Lung (tissue), 17 donors: ENCODE measurements at places on chromosomes 5 and 9.

DNA sequence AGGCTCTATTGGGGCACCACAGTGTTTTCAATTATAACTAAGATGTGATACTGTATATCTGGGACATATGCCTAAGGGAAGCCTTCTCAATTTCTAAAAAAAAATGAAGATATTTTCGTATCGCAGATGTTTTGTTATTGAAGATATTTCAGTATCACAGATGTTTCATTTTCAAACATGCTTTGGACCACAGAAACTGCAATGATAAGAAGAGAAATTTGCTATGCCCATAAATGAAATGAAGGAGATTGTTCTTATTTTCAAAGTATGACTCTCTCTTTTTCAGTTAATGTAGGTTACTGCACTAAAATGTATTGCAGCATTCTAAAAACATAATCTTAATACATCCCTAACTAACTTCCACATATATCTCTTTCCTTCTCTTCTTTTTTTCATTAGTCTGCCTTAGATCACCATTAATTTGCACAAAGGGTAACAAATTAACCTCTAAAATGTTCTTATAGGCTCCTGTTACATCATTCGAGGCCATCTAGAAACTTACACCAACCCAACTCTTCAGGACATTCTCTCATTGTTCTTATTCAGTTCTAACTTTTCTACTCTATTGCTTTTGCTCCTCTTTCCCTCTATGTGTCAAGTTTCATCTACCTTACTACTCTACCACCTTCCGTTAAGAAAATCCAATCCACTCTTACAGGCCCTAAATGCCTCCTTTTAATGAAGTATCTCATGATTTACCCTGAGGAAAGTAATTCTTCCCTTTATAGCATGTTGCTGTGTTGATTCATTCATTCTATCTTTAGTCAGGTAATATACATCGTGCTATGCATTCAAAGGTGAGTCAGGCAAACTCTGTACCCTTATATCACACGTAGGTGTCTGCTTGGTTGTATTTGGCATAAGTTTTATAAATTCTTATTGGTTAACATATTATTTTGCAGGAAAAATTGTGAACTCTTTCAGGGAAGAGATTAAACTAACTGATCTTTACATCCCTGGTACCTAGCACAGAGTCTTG is 70.5 kb downstream of the ST8SIA4 start:
- no peak for DNase-seq

DNA sequence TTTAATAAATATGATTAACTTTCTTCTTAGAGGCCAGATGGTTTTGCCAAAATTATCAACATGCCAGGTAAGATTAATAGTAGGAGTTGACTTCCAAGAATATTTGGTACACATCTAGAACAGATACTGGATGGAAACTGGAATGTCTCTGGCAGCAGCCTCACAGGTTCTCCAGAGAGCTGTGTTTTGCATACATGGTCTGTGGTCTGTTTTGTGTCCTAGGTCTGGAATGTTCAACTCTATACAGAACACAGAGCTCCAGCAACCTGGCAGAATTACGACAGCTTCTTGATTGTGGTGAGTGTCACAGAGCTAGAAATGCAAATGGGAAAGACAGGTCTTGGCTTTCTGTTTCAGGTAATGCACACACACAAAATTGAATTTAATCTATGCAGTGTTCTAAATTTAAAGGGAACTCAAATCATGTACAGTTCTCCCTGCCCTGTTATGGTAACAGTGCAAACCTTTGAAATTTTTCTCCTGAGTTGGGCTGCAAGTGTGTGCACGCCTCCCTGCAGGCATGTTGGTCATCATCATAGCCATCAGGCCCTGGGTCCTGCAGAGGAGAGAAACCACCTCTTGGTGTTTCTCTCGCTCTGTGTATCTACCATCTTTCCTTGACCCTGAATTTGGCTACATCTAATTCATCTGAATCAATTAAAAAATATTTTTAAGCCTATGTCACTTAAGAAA is 58.3 kb downstream of the PIK3R1 start:
- DNase-seq: no peak

- DNase-seq: no peak
Measured at GRCh38 chr9:18073002-18073401, 401.0 kb upstream of the ADAMTSL1 start.

DNA sequence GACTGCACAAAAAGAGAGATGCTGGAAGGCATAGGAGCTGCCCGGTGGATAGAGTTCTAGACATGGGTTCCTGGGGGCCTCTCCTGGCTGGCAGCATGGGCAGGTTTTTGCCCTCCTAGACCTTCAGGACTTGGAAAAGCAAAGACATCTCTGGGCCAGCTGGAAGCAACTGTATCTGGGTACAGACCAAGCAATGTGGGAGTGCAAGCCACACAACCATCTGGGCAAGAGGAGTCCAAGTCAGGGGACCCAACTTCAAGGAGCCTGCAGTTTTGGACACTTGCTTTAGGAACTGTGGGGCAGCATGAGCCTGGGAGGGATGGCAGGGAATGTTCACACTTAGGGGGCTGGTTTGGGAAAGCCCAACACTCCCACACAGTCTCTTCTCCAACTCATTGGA is 323.3 kb downstream of the GADD45G start:
- no peak for DNase-seq

GRCh38 chr9:27447031-27447683 is 76.9 kb upstream of the IFNK start:
- DNase-seq: no peak

GRCh38 chr9:73154722-73155121 is 3.1 kb downstream of the ANXA1 start:
- no peak for DNase-seq

DNA sequence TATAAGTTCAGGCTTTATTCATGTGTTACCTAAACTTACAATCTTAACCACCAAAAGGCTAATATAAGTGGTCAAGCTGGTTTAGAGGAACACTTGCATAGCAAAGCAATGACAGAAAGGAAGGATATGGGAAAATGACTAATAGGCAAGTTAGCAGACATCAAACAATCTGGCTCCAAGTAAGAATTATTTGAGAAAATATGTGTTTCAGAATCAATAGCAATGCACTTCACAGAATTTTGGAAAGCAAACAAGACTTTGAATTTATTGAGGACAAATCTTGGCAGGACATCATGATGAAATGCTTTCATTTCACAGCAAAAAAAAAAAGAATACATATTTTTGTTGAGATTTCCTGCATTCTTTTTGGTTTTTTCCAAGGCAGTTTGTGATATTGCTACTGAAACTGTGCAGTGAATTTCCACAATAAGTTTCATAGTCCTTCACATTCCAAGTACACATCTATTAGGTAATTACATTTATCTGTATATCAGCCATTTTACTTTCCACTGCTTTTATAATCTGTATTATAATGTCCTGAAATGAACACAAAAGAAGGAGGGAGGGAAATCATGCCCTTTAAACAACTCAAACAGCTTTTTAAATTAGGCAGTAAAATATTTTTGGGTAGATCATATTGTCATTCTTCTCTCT is 417.9 kb downstream of the NR2F1-AS1 start:
- no peak for DNase-seq

- peak; percentile 82 for DNase-seq
Measured at GRCh38 chr9:133782157-133783130, 44.3 kb upstream of the SARDH start.

DNA sequence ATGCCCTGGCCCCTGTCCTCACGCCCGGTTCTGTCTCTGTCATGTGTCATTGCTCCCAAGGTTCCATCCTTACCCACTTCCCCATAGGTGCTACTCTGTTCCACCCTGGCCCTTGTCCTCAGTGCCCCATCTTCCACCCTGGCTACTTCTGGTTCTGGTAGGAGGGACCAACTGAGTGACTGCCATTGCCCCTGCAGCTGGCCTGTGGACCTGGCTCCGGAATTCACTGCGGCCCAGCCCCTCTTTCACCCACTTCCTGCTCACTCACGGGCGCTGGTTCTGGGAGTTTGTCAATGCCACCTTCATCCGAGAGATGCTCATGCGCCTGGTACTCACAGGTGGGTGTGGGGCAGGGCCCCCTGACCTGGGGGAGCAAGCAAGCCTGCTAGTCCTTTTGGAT is 7.4 kb downstream of the PTGS1 start:
- DNase-seq: no peak

DNA sequence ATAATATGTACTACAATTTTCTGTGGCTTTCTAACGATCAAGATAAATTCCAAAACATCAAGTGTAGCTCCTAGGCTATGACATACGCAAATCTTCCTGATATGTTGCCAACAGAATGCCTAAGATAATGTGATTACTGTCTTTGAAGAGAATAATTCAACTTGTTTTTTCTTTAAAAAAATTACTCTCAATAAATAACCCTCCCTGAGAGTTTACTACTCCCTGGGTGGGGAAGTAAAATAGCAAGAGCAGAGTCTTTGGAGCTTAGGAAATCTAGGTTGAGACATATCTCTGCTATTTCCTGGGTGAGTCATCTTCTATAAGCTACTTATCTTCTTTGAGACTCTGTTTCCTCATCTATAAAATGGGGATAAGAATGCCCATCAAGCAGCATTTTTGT is 201.2 kb downstream of the ACTL7B start:
- DNase-seq: no peak

DNA sequence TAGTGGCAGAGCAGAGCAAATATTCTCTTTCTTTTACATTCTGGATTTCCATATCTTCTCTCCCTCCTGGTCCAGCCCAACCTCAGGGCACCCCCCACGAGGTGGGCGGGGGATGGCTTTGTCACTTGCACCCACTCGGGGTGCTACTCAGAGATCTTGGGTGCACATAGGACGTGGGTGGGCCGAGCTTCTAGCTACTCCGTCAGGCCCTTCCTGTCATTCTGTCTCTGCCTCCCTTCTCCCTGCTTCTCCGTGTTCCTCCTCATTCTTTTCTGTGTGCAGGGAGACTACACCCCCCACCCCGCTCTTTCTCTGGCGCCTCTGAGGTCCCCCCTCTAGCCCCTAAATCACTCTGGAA is 19.5 kb downstream of the PCDHGC5 start:
- DNase-seq: no peak

DNA sequence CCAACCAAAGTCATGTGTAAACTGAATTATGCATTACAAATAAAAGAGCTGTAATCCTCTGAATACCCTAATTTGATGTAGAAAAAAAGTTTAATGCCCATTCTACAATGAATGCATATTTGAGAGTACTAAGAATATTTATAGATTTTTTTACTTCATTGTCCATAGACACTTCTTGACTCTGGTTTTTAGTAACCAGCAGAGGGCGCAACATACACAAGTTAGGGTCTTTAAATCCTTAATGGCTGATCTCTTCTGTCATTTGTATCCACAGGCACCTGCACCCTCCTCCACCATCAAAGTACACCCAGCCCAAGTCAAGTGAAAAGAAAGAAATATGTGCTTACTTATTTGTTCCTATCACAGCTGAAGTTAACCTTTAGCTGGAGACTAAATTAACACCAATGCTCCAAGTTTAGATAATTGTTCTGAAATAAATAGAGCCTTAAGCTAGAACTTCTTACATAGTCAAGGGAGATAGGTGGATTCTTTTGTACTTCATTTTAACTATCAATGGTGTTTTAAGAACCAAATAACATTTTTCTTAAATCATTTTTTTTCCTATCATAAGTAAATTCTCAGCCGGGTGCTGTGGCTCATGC is 524.2 kb upstream of the DAB2 start:
- peak; percentile 80 for DNase-seq
